Activated CD4-positive, alpha-beta T cell treated with anti-CD3 and anti-CD28 coated beads, Interleukin-2, Interleukin-6, amounts not matched to agents 100 ng/mL and 50 ng/mL, durations not matched to agents 16 hours and 8 hours (primary cell): ENCODE measurements at places on chromosomes 5 and 9.

GRCh38 chr9:90772386-90772785 lies 29.2 kb upstream of the SYK start:
- DNase-seq: no peak

DNA sequence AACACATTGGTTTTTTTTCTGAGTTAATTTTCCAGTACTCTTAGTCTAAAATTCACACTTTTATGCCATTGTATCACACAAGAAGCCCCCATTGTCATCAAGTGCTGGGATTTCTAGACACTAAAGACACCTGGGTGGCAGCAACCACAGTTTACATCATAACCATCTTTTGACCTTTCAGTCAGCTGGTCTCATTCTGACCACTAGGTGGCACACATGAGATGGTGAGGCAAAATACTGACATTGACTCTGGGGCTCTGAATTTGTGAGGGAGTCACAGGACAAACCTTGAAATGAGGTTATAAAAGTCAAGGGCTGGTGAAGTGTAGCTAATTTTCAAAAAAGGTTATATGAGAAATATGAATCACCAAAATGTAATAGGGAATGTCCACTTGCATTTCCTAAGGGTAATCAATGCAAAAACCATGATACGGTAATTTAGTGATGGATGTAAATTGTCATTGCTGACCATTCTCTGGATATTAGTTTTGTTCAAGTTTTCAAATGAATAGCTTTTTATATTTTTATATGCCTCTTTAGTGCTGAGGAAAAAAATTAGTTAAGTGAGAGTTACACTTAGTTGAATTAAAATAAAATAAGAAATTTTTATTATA lies 229.4 kb downstream of the DMAC1 start:
- peak; percentile 76 for DNase-seq

DNA sequence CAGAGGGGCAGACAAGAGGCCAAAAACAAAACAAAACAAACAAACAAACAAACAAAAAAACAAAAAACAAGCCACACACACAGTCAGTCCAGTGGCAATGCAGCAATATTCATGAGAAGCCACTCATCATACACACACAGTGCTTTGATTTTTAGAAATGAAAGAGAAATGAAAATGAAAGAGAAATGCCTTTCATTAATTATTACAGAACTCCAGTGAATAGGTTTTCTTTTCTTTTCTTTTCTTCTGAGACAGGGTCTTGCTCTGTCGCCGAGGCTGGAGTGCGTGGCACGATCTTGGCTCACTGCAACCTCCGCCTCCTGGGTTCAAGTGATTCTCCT lies 36.9 kb downstream of the SPRY4 start:
- no peak for DNase-seq

DNA sequence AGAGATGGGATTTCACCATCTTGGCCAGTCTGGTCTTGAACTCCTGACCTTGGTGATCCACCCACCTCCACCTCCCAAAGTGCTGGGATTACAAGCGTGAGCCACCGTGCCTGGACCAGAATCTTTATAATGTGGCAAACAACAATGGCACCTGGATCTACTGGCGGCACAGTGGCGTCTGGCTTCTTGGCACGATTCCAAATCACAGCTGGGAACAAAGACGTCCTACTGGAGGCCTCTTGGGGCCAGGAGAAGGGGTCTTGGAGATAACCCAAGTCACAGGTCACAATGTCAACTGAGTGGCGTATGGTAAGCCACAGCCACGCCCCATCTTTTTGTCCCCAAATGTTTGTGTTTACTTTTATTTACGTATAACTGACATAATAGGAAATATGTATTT lies 77.8 kb upstream of the RAPGEF1 start:
- no peak for DNase-seq

DNA sequence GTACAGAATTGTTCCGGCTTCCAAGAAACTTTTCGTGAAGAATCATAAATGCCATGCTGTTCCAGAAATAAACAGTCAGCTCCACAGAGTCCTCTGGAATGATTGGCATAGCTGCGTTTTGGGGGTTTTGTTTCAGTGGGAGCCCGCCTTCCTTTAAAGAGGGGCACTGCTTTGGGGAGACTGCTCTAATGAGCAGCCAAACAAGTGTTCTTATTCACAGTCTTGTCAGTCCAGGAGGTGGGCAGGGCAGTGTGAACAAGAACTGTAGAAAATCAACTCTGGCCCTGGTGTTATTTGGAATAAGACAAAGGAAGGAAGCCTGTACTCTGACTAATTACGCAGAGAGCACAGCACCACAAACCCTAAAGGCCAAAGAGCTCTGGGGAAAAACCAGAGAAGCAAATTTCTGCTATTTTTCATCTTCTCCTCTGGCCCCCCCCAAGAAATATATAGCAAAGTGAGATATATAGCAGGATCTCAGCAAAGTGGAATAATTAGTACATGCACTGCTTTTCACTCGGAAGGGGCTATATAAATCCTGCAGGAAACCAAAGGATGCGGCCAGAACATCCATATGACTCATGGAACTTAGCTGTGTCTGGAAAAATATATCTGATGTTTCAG lies 92.9 kb downstream of the GLDC start:
- no peak for DNase-seq

GRCh38 chr9:108662091-108662875 lies 193.5 kb downstream of the ACTL7B start:
- DNase-seq: no peak

DNA sequence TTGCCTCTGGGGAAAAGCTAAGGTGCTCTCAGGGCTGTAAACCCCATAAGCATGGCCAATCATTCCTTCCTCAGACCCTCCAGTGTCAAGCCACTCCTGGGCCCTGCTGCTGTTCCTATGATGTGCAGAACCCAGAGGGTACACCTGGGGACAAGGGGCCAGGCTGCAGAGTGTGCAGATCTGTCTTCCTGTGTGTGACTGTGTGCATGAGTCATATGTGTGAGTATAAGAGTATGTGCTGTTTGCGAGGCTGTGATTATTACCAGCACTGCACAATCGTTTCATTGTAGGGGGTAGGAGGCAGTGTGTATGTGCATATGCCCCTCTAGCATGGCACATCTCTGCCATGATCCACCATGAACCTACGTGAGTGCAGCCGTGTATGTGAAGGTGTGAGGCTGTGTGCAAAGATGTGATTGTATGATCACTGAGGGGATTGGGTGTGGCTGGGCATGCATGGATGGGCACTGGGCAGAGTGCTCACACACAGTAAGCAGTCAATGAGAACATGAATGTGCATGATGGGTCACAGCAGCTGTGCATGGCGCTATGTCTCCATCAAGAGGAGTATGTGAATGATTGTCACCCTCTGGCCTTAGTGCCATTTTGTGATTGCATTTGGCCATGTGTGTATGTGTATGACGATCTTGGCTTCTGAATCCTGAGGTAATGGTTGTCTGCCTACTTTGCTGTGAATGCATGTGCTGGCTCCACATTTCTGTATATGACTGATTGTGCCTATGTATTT lies 2.4 kb upstream of the OR1K1 start:
- DNase-seq: no peak

- DNase-seq: no peak
These were observed 279.2 kb downstream of the NSG2 start for GRCh38 chr5:174324680-174325079.

DNA sequence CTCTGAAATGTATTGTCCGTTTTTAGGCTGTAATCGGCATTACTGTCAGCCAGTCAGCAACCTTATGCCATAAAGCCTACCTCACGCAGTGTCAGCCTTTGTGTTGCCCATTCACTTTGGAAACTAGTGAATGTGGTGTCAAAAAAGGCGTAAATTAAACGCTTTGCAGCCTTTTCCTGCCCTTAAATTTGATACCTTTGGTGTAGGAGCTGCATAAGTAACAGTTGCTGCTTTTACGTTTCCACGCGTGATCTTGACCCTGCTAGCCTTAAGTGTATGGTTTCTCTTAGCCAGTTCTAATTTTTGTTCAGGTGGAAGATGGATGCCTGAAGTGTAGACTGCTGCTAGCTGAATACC lies 257.7 kb downstream of the EPB41L4A start:
- no peak for DNase-seq

DNA sequence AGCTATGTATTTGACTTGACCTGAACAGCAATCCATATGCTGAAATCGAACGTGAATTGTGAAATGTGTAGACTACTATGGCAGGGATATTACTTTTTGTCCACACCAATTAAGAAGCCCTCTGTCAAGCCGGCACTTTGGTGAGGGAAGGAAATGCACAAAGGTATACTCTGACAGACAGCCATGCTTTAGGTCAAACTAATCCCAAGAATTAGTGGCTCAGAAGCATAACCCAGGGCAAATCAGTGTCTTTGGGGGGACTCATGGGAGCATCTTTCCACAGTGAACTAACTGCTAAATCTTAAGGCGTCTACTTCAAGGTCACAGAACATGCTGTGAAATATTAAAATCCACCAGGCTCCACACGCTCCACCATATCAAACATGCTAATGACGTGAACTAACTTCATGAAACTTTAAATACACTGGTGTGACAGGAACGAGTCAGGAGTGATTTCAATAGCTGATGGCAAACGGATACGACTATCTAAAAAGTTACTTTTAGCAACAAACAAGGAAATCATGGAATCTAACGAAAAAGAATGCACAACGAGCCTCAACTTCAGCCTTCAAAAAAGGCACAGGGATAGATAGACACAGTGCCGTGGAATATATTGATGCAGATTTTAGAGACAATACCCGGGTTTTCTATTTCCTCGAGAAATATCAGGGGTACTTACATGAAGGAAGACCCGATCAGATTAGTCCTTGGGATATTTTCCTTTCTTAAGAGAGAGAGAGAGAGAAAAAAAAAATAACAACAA lies 527 bp downstream of the MEF2C start:
- DNase-seq: no peak

- DNase-seq: no peak
These were observed 32.8 kb upstream of the TNFAIP8 start for GRCh38 chr5:119322948-119323537.

- DNase-seq: peak; percentile 66
These were observed 21.1 kb downstream of the PSMB7 start for GRCh38 chr9:124394167-124394566.

GRCh38 chr9:30925635-30926034 lies 1458.8 kb upstream of the ACO1 start:
- no peak for DNase-seq

DNA sequence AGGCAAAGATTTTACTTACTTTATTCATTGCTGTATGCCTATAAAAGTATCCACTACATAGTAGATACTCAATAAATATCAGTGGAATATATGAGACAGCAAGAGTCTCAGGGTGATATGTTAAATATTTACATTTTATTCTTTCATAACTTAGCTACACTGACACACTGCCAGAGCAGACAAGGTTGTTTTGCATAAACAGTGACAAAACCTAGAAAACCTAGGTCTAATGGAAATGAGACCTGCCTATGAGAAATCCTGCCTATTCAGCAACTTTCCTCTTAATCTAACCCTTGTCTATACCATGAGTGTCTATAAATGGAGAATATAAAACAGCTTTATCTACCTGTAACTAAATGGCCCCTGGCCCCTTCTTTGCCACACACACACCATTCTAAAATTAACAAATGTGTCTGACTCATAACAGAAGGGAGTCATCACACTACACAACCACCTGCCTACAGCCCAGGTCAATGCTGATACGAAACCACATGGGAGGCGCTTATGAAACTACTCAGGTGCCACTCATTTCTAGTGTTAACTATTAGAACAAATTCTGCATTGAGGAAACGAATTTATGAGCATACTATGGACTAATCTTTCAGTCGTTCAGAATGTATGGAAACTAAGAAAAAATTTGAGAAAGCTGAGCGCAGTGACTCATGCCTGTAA lies 60.3 kb downstream of the UBAP2 start:
- DNase-seq: peak; percentile 74

GRCh38 chr5:57163553-57164006 lies 10.3 kb upstream of the GPBP1 start:
- DNase-seq: no peak

DNA sequence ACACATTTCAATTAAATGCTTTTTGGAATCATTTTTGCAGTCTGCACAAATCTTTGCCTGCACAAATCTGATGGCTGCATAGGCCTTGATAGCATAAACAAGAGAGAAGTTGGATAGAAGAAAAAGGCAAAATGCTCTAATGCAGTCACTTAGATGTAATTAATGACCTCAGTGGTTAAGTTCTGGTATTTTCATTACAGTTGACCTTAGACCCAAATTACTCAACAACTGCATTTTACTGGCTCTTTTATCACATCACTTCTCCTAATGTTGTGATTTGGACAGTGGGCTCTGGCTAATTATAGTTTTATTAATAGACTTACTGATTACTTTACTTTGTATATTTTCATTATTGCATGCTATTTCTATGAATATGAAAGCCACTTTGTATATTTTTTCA lies 34.3 kb downstream of the NTRK2 start:
- DNase-seq: no peak

GRCh38 chr9:99085949-99086948 lies 18.7 kb upstream of the TGFBR1 start:
- no peak for DNase-seq

DNA sequence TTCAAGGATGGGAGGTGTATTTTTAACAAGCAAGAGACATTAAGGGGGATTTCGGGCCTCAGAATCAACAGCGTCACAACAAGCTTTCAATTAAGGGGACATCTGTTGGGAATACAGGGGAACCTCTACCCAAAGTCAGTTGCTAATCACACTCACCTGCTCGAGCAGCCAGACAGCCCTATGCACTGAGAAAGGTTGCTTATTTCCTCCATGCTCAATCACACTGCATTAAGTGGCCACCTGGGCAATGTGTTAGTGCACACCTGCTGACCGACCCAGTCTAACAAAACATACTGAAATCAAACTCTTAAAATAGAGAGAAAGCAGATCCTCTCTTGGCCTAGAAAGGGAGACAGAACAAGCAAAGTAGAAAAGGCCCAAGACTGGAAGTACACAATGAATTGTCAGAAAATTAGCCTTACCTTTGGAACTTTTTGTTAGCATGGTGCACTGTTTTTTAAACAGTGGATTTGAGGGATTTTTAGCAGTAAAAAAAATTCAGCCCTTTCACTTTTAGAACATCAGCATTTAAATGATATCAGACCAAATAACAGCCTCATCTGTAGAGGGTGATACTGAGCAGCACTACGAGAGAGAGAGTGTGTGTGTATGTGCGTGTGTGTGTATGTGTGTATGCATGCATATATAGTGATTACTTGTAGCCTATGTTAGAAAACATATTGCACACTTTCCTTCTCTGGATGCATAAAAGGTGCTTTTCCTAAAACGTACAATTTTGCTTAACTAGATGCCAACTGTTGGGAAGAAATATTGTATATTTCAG lies 1118.6 kb upstream of the DMAC1 start:
- no peak for DNase-seq

- no peak for DNase-seq
These were observed 172.3 kb upstream of the CDH6 start for GRCh38 chr5:31021181-31021624.
